ENCODE measurements at places on chromosomes 6 and 20. TPM values are rescaled to one million over a fixed set of nuclear protein-coding genes. Genes with fewer than 3 reads are reported as not detected.

Gene SOX12
- 17.0 TPM for total RNA-seq

GRCh38 chr20:6029538-6029937, 24.3 kb downstream of the LRRN4 start:
- DNase-seq: no peak

DNA sequence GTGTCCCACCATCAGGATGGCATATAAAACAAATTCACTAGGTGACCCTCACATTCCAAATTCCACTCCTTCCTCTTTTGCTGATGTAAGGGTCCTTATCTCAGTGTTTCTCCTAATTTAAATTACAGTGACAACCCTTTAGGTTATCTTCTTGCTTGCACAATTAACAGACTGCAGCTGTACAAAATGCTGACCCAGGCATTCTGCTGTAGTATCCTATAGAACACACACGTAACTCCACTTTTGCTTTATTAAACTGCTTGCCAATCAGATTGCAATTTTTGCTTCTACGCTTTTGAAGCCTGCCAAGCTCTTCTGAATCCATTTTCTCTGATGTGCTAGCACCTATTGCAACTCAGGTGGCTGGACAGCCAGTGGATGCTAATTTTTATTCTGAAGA, 950.3 kb downstream of the TFAP2A start:
- no peak for DNase-seq

GRCh38 chr6:124869416-124869815, 92.8 kb upstream of the RNF217 start:
- no peak for DNase-seq

Gene NOX3
- total RNA-seq: not detected

DNA sequence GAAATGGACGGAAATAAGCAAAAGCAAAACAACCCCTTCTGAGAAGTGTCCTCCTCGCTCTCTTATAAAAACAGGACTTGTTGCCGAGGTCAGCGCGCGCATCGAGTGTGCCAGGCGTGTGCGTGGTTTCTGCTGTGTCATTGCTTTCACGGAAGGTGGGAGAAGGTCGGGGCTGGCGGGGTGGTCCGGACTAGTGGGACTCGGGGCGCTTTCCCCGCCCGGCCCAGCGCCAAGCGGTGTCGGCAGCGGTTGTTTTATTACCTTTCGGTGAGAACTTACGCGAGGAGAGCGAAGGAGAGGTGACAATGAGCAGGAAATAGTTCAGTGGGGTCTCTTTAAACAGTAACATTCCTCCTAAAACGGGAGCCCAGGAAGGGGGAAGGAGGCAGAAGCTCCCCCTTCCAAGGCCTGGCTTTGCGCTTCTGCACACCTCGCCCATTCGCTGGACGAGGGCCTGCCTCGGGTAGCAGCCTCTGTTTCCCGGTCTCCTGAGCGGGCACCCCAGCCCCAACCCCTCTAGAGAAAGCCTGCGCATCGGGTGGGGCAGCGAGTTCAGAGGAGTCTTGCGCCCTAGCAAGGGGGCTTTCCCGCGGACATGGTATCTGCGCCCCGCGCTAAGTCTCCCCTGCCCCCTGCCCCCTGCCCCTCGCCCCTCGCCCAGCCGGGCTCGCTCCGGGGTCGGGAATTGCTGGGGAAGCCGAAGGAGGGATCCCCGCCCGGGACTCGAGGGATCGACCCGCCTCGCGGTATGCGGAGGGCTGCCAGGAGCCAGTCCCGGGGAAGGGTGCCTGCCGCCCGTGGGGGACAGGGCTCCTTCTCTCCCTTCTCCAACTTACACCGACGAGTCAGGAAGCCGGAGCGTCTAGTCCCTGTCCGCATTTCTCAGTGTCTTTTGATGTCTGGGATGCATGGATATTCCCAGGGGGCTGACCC, 1.2 kb upstream of the TBXT start:
- no peak for DNase-seq

Gene COL19A1
- 0.98 TPM for total RNA-seq

DNA sequence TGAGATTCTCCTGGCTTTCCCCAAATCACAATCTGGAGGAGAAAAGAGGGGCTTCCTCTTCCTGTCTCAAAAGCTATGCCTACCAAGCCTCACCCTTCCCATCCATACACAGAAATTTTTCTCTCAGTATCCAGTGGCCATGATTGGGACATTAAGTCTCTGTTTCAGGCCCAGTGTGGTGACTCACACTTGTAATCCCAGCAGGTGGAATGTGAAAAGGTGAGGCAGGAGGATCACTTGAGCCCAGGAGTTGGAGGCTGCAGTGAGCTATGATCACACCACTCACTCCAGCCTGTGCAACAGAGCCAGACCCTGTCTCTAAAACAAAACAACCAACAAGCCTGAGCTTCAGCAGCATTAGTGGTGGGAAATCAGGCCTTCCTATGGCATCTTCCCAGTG, 210.0 kb downstream of the OGFRL1 start:
- DNase-seq: no peak

- no peak for DNase-seq
Observed at GRCh38 chr6:99613705-99614429, 7.2 kb downstream of the PRDM13 start.

DNA sequence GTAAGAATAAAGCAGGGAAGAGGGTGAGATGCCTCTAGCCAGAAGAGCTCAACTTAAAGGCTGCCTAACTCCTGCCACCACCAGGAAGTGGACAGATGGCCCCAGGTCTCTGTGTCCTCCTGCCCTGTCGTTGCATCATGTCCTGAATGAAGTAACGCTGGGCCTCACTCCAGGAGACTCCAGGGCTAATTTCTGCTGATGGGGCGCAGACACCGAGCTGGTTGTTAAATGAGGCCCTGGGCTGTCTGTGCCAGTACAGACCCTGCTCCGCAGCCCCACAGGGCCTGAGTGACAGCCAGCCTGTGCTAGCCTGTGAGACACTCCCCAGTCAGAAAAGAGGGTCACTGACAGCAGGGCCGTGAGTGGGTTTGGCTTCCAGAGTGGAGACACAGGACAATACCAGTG, 6.5 kb downstream of the IP6K3 start:
- no peak for DNase-seq

Gene C6orf141
- total RNA-seq: 7.6 TPM

GRCh38 chr20:8077137-8077466, 55.0 kb upstream of the PLCB1 start:
- no peak for DNase-seq

- no peak for DNase-seq
Observed at GRCh38 chr6:76702187-76702586, 629.7 kb upstream of the IMPG1 start.

Gene ZFP57
- total RNA-seq: not detected

Gene SNAP25
- 2.5 TPM for total RNA-seq

Gene ADGRF1
- 0.09 TPM for total RNA-seq

- no peak for DNase-seq
Observed at GRCh38 chr20:61166324-61166723, 85.7 kb upstream of the CDH4 start.

Gene MUC22
- not detected for total RNA-seq

Gene SLC2A10
- 14.7 TPM for total RNA-seq

DNA sequence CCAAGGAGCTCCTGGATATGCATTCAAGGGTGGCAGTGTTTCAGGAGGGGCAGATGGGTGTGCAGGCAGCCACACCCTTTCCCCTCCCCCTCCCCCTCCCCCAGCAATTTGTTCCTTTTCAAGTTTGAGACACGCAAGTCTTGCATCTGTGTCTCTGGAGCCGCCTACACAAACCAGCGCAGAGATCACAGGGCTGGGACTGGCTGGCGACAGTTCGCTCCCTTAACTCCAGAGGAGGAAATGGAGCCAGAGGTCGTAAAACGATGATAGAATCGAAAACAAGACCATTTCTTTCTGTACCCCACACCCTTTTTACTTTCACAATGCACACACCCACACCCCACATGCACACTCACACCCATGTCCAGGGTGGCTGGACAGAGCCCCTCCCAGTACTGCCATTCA, 163.1 kb downstream of the LY86 start:
- no peak for DNase-seq
